ENCODE measurements at places on chromosomes 13 and 19.

DNA sequence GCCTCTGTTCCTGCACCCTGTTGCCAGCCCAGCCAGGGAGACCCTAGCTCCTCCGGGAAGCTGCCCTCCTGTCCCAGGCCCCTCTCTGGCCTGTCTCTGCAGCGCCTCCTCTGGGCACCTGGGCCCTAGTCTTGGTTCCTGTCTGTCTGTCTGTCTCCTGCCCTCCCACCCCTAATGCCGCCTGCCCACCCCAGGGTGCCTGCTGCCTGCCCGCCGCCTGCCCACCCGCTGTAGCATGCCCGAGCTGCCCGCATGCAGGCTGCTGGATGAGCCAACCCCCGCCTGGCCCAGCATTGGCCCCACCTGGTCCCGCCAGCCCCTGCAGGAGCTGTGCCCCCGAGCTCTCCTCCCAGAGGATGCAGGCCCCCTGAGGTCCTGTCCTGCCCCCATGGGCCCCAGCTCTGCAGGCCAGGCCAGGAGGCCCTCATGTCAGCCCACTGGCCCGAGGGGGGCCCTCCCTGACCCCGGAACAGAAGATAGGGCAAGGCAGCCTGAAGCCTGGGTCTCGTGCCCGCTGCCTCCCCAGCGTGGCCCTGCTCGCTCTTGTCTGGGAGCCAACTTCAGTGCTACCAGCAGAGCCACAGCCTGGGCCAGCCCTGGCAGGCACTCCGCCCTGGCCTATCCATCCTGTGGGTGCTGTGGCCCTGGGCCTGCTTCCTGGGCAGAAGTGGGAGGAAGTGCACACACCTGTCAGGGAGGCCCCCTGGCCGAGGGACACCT lies 5.2 kb downstream of the MAP2K7 start:
- no peak for DNase-seq

DNA sequence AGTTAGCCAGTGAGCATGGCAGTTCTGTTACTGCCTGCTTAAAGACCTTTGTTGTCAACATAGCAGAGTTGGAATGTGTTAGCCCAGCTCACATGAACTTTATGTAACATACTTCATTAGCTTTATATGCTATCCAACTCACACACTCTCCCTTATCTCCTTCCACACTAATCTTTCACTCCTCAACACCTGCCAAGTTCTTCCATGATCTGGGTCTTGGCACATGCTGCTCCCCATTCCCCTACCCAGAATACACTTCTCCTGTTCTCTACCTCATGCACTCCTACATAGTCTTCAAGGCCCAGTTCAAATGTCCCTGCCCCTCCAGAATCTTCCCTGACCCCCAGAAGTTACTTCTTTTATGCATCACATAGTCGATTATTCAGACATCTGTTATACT lies 179.3 kb downstream of the KATNAL1 start:
- DNase-seq = no peak

- peak; percentile 72 for DNase-seq
Measured at GRCh38 chr13:45280751-45281634, 60.0 kb downstream of the TPT1 start.

GRCh38 chr13:66781241-66781640 lies 448.9 kb downstream of the PCDH9 start:
- DNase-seq = no peak

- DNase-seq = no peak
Measured at GRCh38 chr19:29079356-29080032, 133.5 kb downstream of the UQCRFS1 start.

GRCh38 chr19:20254121-20254520 lies 87.1 kb downstream of the ZNF486 start:
- DNase-seq = no peak

DNA sequence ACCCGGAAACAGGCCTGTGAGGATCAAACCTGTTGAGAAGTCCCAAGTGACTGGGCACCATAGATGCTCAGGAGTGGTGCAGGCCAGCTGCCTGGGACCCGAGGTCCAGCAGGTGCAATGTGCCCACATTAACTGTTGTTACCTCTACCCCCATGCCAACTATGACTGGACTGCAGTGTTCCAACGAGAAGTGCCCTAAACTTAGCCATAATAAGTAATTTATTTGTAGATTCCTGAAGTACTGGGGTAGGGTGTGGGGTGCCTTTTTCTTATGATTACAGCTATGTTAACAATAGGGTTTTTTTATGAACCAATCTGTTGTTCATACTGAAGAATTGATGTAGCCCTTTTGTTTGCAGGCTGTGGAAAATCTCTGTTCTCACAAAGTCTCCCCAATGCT lies 9.2 kb downstream of the CUL4A start:
- DNase-seq = no peak

DNA sequence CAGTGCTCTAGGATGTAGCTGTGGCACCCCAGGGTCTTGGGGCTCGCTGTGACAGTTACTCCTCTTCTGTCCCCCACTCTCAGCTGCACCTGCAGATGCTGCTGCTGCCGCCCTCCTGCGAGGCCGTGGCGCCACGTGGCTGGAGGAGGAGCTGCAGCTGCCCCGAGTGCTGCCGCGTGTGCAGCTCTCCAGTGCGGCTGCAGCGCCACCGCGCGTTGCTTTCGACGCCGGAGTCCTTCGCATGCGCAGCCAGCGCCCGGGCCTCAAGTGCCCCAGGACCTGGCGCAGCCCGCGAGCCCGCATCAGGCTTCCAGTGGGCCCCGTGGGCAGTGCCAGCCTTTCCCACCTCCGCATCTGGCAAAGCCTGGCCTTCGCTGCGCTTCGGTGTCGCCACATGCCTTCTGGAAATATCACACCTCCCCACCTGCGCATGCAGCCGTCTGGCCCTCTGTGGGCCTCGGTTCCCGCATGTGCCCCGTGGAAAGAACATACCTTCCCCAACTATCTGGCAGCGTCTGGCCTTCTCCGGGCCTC lies 692 bp upstream of the ZNF580 start:
- DNase-seq = peak; percentile 72

- peak; percentile 70 for DNase-seq
Measured at GRCh38 chr19:55488986-55489710, 912 bp downstream of the SSC5D start.

DNA sequence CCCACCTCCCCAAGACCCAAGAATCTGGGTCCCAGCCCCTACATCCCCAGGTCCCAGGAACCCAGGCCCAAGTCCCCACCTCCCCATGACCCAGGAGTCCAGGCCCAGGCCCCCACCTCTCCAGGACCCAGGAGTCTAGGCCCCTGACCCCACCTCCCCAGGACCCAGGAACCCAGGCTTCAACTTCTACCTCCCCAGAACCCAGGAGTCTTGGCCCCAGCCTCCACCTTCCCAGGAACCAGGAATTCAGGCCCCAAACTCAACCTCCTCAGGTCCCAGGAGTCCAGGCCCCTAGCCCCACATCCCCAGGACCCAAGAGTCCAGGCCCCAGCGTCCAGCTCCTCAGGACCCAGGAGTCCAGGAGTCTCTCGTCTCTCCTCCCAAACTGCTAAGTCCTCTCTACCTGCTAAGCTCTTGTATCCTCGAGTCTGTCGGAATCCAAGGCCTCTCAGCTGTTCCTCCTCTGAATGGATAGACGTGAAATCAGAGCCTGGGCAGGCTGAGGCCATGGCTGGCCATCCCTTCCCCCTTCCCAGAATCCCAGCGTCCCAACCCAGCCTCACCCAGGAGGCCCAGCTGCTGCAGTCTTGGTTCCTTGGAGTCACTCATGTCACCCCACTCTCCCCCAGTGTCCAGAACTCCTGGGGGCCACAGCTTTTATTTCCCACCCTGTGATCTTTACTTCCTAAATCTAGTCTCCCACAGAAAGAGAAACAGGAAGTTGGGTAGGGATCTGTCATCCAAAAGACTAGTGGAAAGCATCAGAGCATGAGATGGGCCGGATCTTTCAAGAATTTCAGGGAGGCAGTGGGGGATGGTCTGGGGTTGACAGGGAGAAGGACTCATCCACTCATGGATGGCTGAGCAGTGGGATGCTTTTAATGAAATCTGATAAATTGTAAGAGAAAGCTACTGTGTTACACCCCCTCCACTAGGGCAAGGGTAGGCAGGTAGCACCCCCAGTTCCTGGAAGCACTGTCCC lies at the start of gene CD209:
TSS of gene CD209 (minus strand) at position 632 of the 982 bp plus-strand sequence. CDS start at position 609, 23 bp downstream.
- DNase-seq = no peak

DNA sequence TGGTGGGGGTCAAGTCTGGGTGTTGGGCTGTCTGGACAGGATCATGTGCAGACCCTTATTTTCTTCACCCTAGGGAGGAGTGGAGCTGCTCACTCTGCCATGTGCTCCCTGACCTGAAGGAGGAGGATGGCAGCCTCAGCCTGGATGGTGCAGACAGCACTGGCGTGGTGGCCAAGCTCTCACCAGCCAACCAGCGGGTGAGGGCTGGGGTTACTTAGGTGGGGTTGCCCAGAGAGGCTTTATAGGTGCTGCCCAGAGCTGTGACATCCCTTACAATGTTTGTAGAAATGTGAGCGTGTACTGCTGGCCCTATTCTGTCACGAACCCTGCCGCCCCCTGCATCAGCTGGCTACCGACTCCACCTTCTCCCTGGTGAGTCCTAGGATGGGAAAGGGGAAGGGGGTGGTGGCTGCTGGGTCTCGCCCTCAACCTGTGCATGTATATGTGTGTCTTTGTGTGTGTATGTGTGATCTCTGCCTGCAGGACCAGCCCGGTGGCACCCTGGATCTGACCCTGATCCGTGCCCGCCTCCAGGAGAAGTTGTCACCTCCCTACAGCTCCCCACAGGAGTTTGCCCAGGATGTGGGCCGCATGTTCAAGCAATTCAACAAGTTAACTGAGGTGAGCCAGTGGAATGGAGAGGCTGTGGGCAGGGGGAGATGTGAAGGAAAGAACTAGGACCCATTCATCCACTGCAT lies 5.1 kb downstream of the CHMP2A start:
- DNase-seq = no peak

GRCh38 chr13:35475212-35475959 lies 1.1 kb downstream of the MAB21L1 start:
- DNase-seq = no peak

DNA sequence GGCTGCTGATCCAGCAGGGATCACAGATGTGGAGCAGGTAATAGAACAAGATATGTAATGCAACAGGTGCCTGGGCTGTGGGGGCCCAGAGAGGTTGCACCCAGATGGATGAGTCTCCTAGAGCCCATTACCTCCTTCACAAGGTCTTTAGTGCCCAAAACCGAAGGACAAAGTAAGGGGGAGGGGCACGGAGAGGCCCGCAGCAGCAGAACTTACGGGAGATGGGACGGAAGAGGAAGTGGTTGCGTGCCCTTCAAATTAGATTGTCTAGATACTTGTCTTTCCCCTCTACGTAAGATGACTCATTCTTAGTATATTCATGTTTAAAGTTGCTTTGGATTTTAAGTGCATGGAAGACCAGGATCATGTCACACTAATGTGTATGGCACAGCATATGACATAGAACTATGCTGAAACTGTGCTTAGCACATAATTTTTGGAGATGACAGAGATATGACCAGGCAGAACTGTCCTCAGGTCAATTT lies 5.7 kb upstream of the MRPS31 start:
- DNase-seq = peak; percentile 19

DNA sequence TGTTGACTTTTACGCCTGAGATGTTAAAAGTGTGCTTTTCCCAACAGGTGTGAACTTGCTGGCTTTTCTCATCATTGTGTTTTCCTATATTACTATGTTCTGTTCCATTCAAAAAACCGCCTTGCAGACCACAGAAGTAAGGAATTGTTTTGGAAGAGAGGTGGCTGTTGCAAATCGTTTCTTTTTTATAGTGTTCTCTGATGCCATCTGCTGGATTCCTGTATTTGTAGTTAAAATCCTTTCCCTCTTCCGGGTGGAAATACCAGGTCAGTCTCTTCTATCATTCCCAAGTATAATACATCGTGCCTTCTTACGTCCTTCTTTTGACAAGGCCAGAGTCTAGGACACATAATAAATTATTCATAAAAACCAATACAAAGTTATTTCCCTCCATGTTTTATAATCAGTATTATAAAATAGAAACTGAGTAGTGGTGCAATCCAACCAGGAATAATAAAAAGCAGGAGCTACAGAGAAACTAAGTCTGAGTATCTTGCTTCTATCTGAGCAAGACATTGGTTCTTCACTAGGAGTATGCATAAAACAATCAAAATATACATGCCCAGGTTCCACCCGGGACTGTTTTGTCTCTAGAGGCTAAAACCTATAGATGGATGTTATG lies 57.9 kb downstream of the RXFP2 start:
- DNase-seq = peak; percentile 43

DNA sequence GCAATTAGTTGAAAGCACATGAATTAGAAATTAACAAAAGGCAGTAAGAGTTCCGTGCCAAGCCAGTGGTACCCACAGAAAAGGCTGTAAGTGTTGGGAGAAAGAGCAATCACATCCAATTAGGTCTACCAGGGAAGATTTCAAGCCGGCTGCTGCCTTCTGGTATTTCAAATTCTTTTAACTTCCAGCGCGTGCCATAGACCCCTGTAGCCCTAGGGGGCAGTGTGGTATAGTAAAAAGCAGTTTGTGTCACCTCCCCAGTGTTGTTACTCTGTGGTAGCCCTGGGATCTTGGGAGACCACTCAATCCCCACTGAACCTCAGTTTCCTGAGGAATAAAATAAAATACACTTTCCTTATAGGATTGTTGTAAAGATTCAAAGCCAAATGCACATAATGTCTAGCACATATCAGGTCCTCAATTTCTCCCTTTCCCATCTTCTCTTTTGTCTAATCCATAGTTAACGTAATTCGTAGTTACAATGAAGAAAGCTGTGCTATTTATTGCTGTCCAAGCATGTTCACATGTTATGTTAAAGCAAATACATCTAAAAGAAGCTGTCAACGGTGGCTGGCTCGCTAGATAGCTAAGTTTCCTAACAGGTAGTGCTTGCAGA lies 230.2 kb downstream of the TDRD3 start:
- DNase-seq = peak; percentile 28

GRCh38 chr13:77896536-77896935 lies 22.1 kb downstream of the EDNRB start:
- no peak for DNase-seq

- peak; percentile 79 for DNase-seq
Measured at GRCh38 chr19:49362048-49362928, at the start of gene TEAD2. TSS of gene TEAD2 (minus strand) at chr19:49362416. CDS start at chr19:49360075, 2,341 bp downstream.

DNA sequence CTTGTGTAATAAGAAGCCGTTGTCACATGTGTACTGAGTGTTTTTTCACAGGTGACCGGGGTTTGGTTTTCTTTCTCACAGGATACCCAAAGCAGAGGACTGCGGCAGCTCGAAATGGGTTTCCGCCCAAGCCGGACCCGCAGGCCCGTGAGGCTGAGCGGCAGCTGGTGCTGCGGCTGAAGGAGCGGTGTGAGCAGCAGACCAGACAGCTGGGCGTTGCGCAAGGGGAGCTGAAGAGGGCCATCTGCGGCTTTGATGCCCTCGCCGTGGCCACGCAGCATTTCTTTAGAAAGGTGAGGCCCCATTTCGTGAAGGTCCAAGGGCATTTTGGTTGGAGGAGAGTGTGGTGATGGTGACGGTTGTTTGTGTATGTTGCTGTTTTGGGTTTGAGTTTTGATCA lies 236.3 kb downstream of the SLC7A1 start:
- DNase-seq = no peak

DNA sequence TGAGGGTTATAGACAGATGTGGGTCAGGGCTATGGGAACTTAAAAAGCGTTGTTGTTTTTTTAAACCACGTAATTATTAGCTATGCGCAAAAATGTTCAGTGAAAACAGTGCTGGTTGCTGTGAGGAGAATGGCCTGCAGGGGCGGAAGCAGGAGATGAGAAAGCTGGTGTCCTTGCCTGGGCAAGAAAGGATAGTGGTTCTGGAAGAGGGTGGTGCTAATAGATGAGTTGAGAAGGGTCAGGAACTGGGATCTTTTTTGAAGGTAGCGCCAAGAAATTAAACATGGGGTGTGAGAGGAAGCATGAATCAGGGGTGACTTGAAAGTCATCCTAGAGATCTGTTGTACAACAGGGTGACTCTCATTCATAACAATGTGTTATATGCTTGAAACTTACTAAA lies 4.8 kb upstream of the SMG9 start:
- DNase-seq = no peak

Data from umbilical cord (tissue), 2 donors.